ENCODE measurements at places on chromosomes 6 and 20. TPM values are rescaled to one million over a fixed set of nuclear protein-coding genes. Genes with fewer than 3 reads are reported as not detected.

DNA sequence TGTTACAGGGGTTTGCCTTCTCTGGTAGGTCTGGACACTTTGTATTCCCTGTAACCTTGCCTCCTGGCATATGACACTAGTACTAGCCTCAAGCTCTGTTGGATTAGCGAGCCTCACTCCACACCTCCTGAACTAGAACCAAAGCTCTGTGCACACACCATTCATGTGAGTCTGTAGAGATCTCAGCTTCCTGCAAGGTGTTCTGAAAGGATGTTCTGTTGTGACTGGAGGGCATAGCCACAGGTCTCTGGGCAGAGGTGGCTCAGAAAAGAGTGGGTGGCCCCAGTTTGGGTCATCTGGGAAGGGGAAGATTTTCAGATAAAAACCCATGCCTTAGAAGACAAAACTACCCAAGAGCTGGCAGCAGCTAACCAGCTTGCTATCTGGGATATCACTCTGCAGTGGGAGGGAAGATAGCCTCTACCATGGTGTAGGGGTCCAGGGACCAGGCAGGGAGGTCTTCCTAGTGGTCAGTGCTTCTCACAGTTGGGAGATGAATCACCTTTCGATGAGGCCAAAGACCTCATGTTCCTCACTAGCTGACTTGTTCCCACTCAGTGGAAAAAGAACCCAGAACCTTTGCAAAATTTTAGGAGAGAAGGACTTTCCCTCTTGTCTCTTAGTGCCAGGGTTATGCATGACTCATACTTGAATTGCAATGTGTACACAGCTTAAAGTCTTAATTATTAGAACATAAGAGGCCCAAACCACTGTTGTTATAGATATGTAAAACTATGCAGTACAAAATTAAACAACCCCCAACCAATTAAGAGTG, 41.4 kb downstream of the HLA-F start:
- no peak for DNase-seq

DNA sequence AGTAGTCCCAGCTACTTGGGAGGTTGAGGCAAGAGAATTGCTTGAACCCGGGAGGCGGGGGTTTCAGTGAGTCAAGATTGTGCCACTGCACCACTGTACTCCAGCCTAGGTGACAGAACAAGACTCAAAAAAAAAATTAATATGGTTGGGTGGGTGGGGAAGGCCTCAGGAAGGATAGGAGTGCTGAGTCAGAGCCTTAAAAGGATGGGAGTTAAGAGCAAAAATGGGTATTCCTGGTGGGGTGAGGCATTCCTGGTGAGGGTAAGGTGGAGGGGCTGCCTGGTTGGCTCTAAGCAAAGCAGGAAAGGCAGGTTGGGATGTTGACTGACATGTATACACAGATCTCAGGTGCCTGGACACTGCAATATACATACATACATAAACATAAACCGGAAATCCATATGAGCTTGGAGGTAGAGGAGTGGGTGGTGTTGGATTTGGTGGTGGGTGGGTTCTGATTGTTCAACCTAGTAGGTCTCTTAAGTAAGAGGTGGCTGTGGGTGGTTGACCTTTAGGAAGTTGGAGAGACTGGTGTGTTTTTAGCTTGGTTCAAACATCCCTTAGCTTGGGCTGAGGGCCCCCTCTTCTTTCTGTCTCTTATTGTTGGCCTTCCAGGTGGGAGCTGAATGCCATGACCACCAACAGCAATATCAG, 1.2 kb upstream of the RRP36 start:
- DNase-seq: no peak

GRCh38 chr20:53844259-53844658, 226.1 kb downstream of the BCAS1 start:
- DNase-seq: no peak

- DNase-seq: no peak
Measured at GRCh38 chr6:132505158-132505557, 7.8 kb downstream of the STX7 start.

DNA sequence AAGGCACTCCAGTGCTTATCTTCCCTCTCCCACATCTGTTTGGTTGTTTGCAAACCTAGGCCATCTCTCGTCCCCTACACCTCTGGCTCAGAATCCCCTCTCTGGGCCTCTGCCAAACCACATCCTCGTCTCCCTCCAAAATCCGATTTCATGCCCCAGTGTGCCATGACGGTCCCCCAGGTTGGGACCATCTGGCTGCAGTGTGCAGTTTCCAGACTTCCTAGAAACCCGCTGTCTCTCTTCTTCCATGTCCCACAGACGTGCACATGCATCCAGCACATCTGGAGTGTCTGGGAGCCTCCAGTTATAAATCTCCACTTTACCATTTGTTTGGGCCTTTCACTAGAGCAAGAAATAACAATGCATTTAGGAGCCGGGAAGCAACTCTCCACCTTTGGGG, 316.2 kb downstream of the KIF16B start:
- DNase-seq: no peak

- no peak for DNase-seq
Measured at GRCh38 chr6:82205930-82206392, 41.6 kb downstream of the IBTK start.

- no peak for DNase-seq
Measured at GRCh38 chr6:40543146-40543545, 44.0 kb downstream of the LRFN2 start.

DNA sequence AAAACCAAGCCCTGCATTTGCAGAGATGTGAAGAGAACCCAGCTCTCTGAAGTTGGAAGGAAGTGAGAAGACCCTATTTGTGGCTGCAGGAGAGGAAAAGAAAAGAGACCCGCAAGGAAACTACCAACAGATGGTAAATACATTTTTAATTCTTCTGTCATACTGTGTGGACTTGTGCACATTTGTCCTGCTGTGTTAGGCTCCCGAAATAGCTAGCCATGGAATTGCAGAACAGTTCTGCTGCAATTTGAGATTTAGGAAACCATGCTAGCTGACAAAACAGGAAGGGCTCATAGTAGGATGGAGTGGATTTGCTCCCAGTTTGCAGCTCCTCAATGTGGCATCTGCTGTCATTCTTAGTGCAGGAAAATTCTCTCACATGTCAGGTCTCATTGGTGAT, 12.1 kb upstream of the ATXN1 start:
- DNase-seq: no peak

DNA sequence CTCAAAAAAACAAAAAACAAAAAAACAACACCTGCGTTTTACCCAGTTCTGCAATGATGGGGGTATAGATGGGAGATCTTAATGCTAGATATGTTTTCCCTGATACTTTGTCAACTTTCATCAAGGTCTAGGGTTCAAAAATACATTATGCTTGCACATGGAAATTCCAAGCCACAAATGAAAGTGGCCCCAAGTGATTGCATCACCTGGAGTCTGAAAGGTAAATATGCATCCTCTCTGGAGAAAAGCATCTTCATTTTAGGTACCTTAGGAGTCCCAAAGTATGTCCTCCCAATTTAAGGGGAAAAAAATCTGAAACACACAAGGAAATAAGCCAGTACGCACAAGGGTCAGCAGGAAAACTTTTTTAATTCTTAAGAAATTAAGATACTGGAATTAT, 12.6 kb upstream of the ZC3H12D start:
- DNase-seq: no peak

GRCh38 chr6:11732036-11732631, 46.5 kb downstream of the ADTRP start:
- DNase-seq: peak; percentile 64

- no peak for DNase-seq
Measured at GRCh38 chr6:74091136-74091793, 395.3 kb downstream of the CD109 start.

DNA sequence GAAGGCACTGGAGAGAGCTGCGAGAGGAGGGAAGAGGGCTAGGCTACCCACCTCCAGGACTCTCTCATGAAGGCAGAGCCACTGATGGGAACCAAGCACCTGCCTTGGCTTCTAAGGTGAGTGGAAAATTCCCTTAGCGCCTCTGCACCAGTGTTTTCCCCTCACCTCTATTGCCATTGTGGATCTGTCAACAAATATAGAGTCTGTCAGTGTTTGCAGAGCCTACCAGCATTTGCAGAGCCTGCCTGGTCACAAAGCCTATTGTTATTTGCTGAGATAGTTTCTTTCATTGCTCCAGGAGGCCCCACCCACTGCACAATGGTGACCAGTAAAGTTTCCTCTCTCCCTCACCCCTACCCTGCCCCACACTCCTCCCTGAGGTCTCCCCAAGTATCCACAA, 141.9 kb downstream of the MRPL14 start:
- no peak for DNase-seq

- peak; percentile 60 for DNase-seq
Measured at GRCh38 chr6:151240791-151241642, 1.2 kb downstream of the AKAP12 start.

DNA sequence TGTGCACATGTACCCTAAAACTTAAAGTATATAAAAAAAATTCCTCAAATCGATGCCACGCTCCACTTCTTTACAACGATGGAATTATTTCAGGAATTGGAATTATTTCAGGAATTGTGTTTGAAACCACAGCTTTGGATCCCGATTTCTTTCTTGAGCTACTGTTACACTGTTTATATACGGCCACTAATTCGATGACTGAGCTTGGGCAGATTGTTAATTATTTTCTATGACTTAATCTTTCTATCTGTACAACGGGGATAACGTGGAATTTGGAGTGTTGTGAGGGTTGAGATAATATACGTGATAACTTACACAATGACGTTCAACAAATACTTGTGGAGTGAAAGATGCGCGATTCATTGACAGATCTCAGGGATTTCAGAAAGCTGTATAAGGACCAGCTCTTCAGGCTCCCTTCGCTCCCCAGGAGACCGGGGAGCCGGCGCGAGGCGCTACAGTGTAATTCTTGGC, 171.3 kb downstream of the SLC16A10 start:
- no peak for DNase-seq

DNA sequence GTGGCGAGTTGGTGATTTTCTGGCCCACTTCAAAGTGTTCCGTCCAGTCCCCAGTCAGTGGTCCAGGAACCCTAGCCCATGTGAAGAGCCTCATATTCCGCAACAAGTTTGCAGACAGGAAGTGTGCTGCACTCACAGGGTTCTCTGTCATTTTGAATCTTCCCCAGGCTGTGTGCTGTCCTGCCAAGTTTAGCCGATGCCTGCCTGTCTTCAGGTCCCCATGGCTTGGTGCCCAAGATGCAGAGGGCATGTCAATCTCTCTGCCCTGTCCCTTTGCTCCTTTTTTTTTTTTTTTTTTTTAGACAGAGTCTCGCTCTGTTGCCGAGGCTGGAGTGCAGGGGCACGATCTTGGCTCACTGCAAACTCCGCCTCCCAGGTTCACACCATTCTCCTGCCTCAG, 69.9 kb upstream of the ATXN1 start:
- no peak for DNase-seq

- DNase-seq: no peak
Measured at GRCh38 chr6:10633216-10633615, 61.2 kb downstream of the C6orf52 start.

- no peak for DNase-seq
Measured at GRCh38 chr20:45918182-45918737, 6.3 kb upstream of the PLTP start.

- DNase-seq: no peak
Measured at GRCh38 chr6:163444077-163444476, 29.6 kb downstream of the QKI start.

- DNase-seq: no peak
Measured at GRCh38 chr20:2845607-2846006, 5.1 kb downstream of the VPS16 start.

DNA sequence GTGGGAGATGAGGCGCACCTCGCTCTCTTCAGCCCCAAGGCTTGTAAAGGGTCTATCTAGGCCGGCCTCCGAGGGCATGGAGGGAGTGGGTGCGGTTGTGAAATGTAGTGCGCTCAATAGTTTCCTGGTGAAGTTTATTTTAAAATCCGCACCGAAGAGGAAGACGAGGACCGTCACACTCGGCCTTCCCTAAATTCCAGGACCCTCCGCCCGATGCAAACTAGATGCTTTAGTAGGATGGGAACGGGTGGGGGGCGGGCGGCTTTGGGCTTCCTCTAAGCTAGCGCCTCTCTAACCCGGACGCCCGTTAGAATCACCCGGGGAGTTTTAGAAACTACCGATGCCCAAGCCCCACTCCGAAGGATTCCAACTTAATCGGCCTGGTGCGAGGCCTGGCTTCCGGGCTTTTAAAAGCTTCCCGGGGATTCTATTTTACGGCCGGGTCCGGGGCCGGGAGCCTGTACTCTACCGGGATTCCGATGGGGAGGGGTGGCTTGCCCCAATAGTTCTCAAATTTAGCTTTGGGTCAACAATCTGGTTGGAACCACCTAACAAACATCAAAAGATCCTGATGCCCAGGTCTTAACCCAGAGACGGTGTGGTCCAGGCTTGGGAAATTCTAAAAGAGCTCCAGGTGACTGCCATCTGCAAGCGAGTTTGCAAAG, 548 bp upstream of the BCAS4 start:
- no peak for DNase-seq

DNA sequence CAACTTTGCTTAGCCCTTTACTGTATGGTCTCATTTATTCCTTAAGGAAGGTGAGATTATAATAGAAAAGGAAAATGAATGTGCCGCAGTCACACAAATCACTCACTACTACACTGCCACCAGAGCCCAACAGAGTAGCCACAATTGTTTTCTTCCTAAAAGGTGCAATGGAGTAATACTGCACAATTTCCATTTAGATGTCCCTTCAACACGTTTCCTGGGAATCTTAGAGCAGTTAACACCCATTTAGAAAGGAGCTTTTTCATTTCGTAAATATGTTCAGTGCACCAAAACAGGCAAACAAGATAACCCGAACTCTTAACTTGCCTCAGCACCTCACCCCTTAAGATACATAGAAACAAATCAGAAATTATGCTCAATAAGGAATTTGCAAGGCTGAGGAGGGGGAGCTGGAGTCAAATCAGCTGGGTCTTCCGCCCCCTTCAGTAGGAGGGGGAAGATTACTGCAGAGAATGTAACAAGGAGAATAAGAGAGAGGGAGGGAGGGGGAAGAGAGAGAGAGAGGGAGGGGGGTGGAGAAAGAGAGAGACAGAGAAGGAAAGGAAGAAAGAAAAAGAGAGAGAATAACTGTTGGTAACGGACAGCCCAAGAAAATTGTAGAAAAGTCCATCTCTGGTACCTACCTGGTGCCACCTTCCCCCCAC, 155.5 kb downstream of the BCAS1 start:
- DNase-seq: no peak

- DNase-seq: no peak
Measured at GRCh38 chr20:9281803-9282202, 212.9 kb downstream of the PLCB4 start.

DNA sequence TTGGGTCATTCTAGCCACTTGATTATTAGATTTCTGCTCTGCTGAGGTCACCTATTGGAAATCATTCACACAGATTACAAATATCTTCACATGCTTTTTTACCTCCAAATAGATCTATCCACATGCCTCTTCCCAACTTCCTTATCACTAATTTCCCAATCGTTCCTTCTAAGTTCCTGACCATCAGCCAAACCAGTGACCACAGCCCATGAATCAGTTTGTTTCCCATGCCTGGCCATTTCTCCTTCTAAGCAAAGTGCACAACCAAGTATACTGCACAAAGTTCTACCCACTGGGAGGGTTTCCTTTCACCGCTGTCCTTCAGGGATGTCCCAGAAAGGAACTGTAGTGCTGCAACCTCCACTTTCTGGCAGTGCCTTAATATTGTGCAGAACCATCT, 140.5 kb upstream of the SYNDIG1 start:
- no peak for DNase-seq

Gene FAXC
- not detected for total RNA-seq

Gene TRIM27
- 19.2 TPM for total RNA-seq

Gene ZNF391
- total RNA-seq: 0.97 TPM

Gene TAF4
- total RNA-seq: 11.2 TPM

Gene CHD6
- 36.8 TPM for total RNA-seq

Gene LST1
- total RNA-seq: 6.9 TPM

Gene TRAPPC3L
- total RNA-seq: 0.40 TPM

Gene ADGRB3
- total RNA-seq: 0.89 TPM

Gene C20orf202
- total RNA-seq: 0.25 TPM

Gene MDFI
- total RNA-seq: 1.3 TPM
